ENCODE measurements at places on chromosomes 3 and 15.

- DNase-seq: no peak
These were observed 3.6 kb downstream of the TRA2B start for GRCh38 chr3:185934174-185934557.

- DNase-seq: no peak
These were observed 16.9 kb upstream of the SEMA4B start for GRCh38 chr15:90184119-90184785.

DNA sequence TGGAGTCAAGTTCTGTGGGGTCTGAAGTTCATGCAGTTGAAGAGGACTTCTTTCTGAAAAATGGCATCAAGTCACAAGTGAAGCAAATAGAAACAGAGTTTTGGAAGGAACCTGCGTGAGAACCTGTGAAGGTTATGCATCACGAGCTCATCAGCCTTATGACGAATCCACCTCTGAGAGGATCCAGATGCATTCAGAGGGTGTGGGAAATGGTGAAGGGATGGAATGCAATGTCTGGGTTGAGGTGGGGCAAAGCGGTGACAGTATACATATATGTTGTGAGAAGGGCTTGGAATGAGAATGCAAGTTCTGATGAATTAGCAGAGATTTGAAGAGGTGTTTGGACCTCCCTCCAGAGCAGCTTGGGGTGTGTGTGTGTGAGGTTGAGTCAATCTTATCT lies 382.1 kb upstream of the TBL1XR1 start:
- DNase-seq: no peak

DNA sequence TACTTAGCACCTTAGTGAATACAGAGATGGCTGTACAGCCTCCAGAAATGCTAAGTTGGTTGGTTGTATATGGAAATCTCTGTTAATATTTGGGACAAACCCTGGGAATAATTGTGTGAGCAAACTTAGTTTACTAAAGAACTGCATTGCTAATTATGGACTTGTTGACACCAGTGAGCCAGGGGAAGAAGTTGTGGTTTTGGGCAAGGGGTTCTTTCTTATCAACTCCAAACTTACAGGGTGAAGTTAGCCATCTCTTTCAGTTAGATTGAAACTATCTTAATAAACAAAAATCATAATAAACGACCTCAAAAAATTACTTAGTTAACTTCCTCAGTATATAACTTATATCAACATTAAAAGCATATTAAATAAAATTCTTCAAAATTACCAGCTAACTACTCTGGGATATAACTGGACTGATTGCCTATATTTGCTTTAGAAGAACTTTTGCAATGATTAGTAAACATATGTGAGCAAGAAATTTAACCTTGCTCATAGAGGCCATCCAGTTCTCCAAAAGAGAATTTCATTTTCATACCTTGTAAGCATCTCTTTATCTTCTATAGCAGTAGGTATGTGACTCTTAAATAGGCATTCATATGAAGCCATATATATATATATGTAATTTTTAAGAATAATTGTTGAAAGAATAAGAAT lies 24.7 kb downstream of the MBNL1 start:
- DNase-seq: no peak

GRCh38 chr15:75214293-75215096 lies 12.8 kb downstream of the C15orf39 start:
- DNase-seq: no peak

GRCh38 chr15:46918462-46919140 lies 798.7 kb upstream of the SEMA6D start:
- DNase-seq: no peak

GRCh38 chr3:108393128-108393900 lies 97.0 kb downstream of the HHLA2 start:
- DNase-seq: no peak
